CD4-positive, alpha-beta T cell treated with Interleukin-15 for 4 hours (primary cell): ENCODE measurements at places on chromosomes 16 and 17.

DNA sequence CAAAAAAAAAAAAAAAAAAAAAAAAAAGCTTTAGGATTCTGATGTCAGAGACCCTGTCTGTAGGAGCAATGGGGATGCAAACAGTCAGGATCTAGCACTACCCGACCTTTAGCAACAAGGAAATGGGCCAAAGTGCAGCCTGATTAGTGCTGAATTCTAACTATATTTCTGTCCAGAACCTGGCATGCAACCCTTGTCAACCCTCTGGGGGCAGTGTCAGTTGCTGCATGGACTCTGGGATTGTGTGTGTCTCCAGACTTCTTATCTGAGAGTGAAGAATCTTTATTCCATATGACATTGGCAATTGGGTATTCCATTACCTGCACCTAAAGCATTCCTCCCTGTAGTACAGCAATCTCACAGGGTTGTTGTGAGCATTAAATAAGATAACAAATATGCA lies 120.3 kb upstream of the CRHR1 start:
- DNase-seq: no peak

DNA sequence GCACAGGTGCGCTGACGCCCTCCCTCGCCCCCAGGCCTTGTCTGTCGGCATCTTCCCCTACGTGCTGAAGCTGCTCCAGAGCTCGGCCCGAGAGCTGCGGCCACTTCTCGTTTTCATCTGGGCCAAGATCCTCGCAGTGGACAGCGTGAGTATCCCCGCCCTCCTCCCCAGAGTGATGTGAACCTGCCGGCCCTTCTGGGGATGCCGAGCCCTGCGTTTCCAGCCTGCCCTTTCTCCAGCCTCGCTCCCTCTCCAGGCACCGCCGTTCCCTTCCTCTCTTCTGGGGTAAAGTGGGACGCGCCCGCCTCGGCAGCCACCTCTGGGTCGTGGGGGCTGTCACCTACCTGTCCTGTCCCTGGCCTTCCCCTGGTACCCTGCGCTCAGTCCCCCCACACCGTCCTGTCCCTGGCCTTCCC lies 133.9 kb upstream of the CHMP6 start:
- DNase-seq: no peak

- DNase-seq: no peak
Measured at GRCh38 chr16:1260101-1260680, 4.3 kb downstream of the TPSD1 start.

DNA sequence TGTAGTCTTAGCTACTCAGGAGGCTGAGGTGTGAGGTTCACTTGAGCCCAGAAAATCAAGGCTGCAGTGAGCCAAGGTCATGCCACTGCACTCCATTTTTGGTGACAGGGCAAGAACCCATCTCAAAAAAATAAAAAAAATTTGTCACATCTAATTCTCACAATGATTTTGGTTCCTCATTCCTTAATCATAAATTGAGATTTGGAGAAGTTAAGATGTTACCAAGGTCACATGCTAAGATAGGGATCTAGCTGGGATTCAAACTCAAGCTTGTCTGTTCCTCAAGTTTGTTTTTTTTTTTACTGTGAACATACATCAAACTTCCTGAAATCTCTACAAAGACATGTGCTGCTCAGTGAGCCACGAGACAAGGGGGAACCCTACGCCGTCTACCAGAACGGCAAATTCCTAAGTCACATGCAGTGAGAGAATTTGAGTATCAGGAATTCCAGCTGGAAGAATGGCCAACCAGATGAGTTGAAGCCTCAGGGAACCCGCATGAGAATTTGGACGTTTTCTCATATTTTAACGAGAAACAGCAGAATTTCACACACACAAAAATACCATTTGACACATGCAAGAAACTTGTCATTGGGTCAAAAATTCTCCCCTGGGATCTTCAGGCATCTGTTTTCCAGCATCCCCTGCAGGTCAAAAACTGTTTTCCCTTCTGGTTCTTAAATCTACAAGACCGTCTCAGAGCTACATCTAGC lies 414.1 kb upstream of the GOT2 start:
- DNase-seq: no peak

DNA sequence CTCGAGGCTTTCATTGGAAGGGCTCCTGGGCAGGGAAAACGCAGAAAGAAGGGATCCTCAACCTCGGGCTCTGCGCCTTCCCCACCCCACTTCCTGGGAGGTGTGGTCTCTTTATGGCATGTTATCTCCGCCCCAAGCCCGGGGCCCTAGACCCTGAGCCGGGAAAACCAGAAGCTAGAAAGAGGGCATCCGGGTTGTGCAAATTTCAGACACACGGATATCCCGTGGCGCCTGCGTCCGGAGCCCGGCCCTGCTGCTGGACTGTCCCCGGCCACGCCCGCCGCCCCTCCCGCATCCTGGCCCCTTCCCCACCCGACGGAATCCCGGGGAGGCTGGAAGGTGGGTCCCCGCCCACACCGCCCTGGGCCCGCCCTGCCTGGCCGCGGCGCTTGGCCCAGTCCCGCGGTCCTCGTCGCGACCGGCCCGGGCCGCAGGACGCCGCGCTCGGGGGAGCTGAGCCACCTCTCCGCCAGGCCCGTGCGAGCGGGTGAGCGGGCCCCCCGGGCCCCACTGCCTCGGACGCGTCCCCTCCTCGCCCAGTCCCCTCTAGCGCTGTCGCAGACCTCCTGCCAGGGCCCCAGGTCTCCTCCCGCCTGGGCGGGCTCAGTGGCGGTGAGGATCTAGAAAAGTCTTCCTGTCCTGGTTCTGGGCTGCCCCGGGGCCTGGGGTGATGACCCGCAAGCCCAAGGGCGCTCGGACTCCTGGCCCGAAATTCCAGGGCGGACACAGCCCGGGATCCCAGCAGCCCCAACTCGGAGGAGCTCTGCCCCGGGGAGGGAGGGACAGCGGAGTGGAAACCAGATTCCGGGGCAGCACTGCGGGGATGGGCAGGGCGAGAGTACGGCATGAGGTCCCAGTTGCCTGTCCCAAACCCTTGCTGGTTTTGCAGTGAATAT lies at the start of gene SLC16A5:
SLC16A5 (plus strand) TSS at position 397 of the 896 bp plus-strand sequence. CDS start 5,683 bp downstream, outside the sequence.
- peak; percentile 39 for DNase-seq

- DNase-seq: peak; percentile 59
Measured at GRCh38 chr17:76816590-76817135, 51.5 kb upstream of the MGAT5B start.

DNA sequence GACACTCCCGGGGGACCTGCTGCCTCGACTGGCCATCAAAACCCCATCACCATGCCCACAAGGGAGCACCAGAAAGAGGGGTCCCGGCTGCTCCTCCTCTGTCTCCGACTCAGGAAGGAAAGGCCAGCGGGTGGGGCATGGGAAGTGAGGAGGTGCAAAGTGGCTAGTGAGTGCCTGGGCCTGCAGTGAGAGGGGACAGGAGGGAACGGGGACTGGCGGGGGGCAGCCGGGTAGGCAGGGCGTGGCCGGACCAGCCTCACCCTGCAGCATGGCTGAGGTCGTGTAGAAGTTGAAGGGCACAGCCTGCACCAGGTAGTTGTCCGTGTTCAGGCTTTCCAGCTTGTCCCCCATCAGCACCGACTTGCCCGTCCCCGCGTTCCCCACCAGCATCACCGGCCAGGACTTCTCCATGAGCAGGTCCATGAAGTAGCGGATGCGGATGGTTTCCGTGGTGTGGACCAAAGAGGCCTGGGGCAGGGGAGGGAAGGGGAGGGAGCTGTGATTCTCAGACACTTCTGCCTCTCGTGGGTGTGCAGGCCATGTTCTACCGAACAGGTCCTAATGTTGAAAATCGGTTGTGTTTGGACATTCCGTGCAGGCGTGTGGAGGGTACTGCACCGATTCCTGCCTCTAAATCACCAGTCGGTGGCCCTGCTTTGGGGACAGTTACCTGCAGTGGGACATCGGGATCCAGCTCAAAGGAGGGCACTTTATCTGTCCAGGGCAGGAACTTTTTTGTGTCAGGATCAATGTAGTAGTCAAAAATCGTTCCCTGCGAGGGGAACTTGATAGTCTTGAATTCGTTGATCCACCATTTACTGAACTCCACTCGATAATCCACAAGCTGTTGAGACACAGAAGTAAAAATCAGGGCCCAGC lies 91.7 kb downstream of the DNAH17 start:
- no peak for DNase-seq

DNA sequence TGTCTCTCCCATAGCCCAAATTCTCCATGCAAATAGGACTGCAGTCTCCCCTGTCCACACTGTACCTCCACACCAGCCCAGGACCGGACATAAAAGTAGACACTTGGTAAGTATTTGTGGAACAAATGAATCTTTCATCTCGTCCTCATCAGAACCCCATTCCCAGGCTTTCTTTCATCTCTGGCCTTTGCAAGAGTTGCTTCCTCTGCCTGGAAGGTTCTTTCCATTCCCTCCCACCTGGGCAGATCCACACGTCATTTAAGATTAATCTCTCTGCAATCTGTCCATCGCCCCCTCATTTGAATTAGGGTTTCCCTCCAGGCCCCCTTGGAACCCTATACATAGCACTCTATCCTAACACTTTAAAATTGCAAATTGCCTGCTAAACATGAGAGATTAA lies 3.9 kb upstream of the NXPH3 start:
- DNase-seq: no peak

- no peak for DNase-seq
Measured at GRCh38 chr16:20755238-20755637, 8.6 kb upstream of the ACSM3 start.

- peak; percentile 30 for DNase-seq
Measured at GRCh38 chr17:55601874-55602364, 90.7 kb upstream of the SMIM36 start.

GRCh38 chr17:81300586-81301155 lies 5.6 kb upstream of the SLC38A10 start:
- DNase-seq: no peak

DNA sequence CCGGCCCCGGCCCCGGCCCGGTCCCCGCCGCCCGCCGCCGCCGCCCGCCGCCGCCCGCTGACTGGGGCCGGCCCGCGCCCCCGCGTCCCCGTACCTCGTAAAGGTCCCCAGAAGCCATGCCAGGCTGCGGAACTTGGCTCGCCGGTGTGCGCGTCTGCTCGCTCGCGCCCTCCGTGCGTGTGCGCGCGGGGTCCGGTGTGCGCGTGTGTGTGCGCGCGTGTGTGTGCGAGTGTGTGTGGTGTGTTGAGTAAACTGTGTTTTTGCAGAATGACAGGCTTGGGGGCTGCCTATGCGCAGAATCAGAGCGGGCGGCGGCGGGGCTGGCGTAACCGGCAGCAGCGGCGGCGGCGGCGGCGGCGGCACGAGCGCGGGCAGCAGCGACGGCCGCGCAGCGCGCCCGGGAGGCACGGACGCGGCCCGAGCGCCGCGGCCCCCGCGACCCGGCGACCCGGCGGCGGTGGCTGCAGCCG lies 307 bp downstream of the CDYL2 start:
- peak; percentile 73 for DNase-seq

DNA sequence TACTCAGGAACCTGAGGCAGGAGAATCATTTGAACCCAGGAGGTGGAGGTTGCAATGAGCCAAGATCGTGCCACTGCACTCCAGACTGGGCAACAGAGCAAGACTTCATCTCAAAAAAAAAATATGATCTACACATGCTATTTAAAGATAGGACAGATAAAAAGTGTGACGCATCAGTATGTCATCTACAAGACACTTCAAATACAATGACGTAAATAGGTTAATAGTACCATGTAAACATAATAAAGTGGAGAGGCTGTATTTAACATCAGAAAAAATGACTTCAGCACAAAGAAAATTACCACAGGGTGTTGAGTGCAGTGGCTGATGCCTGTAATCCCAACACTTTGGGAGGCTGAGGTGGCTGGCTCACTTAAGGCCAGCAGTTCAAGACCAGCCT lies 20.2 kb downstream of the ZNF778 start:
- DNase-seq: no peak

GRCh38 chr16:77385481-77385880 lies 49.4 kb downstream of the ADAMTS18 start:
- no peak for DNase-seq

GRCh38 chr16:53358884-53359283 lies 75.4 kb upstream of the RBL2 start:
- DNase-seq: no peak

DNA sequence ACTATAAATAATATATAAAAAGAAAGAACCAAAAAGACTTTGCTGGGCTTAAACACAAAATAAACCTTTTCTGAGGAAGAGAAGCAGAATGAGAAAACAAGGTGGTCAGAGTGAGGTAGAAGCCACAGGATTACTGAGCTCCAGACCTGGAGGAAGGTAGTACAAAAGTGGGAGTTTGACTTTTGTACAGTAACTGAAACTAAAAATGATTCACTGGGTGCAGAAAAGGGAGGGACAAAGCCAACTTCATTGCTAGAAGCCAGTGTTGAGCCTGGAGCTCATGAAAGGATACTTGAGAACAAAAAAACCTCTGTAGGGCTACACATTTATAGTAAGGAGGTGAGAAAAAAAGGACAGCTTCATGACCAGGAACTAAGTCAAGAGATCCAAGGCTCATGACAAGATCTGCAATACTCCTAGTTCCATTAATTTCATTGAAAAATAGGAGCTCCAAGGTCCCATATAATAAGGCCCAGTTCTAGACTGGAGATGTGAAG lies 45.5 kb downstream of the PKD1L3 start:
- no peak for DNase-seq

DNA sequence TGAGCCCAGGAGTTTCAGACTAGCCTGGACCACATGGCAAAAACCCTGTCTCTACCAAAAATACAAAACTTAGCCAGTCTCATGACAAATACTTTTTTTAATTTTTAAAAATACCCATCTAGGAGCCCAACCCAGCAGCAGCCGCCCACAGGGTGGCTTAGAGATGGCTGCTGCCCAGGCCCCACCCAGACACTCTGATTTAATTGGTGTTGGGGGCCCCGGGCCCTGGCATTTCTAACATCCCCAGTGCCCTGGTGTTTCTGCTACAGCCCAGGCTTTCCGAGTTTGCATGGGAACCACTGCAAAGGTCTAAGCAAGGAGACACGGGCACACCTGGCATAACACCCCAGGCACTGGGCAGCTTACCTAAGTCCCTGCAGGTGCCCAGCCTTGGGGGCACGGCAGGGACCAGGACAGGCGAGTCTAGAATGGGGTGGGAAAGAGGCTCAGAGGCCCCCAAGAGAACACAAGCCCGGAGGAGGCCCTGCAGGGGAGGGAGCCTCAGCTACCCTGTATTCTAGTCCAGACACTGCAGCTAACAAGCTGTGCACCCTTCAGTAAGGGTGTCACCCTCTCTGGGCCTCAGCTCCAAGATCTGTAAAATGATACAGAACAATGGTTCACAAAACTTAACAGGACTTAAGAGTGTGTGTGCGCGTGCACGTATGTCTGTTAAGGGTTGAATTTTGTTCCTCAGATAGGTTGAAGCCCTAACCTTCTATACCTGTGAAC lies 48.8 kb downstream of the RMI2 start:
- no peak for DNase-seq

GRCh38 chr17:43914451-43914850 lies 7.1 kb upstream of the MPP2 start:
- no peak for DNase-seq
